Stimulated activated CD8-positive, alpha-beta memory T cell treated with anti-CD3 and anti-CD28 coated beads, Interleukin-4, amount 100 ng/mL, for 24 hours (primary cell): ENCODE measurements at places on chromosomes 7 and 10.

GRCh38 chr7:124937076-124937475 is 7.5 kb upstream of the POT1 start:
- DNase-seq = no peak

DNA sequence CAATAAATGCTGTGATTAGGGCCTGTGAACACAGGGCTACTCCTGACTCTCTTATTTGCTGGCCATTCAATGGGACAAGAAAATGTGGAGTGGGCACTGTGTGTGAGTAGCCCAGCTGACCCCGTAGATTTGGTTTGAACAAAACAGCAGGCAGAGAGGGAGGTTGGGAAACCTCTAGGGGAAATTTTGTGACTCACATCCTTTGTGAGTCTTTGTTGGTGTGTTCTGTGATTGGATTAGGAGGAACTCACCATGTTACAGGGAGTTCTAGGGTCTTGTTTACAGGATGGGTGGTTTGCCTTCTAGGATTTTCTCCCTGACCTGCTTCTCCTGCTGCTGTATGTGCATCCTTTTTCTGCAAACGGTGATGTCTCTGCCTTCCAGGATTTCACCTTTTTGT is 128.3 kb upstream of the MKI67 start:
- DNase-seq = no peak

GRCh38 chr10:35675846-35676245 is 33.8 kb upstream of the FZD8 start:
- no peak for DNase-seq

DNA sequence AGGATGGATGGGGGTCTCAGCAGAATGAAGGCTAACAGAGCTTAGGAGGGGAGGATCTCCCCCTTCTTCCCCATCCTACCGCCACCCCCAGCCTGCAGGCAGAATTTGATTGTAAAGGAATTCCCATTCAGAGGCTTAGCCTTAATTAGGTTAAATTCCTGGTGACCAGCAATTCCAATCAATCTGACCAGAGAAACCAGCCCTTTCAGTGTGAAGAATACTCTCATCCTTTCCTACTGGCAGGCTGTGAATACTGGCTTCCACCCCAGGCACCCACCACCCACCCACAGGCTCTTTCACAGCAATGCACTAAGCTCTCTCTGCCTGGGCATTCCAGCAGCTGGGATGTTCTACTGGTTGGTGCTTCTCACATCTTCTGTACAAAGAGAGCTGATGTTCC is 137.9 kb upstream of the LYZL1 start:
- no peak for DNase-seq

- DNase-seq = no peak
Measured at GRCh38 chr7:82266081-82266480, 177.5 kb downstream of the CACNA2D1 start.

- DNase-seq = no peak
Measured at GRCh38 chr7:115094163-115094562, 172.3 kb downstream of the MDFIC start.

DNA sequence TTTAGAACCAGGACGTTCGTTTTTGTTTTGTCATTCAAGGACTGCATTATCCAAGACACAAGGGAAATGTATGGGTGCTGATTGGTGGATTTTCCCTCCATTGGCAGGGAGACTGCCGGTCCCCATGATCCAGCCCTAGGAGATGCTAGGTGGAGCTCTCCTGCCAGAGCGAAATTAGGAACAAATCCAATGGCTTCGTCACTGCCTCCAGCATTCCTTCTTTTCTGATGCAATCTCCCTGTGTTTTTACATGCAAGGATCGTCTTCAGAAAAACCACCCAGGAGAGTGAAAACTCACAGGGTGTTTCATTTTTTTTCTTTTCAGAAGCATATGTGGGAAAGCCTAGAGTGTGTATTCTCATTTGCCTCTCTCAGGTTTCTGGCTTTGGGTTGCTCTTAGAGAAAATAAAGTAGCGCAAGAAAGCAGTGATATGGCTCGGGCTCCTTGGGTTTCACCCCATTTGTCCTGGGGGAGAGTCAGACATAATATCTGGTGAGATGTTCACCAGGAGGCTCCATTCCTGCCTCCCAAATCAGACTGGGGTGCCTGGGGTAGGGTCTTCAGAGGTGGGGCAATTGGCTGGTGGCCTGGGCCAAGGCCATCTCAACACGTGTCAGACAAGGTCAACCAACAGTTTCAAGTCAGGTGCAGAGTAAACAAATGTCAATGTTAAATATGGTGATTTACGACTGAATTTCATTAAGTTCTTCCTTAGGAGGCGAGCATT is 450.9 kb upstream of the MKI67 start:
- no peak for DNase-seq

- no peak for DNase-seq
Measured at GRCh38 chr7:38195804-38196595, 18.0 kb downstream of the STARD3NL start.

DNA sequence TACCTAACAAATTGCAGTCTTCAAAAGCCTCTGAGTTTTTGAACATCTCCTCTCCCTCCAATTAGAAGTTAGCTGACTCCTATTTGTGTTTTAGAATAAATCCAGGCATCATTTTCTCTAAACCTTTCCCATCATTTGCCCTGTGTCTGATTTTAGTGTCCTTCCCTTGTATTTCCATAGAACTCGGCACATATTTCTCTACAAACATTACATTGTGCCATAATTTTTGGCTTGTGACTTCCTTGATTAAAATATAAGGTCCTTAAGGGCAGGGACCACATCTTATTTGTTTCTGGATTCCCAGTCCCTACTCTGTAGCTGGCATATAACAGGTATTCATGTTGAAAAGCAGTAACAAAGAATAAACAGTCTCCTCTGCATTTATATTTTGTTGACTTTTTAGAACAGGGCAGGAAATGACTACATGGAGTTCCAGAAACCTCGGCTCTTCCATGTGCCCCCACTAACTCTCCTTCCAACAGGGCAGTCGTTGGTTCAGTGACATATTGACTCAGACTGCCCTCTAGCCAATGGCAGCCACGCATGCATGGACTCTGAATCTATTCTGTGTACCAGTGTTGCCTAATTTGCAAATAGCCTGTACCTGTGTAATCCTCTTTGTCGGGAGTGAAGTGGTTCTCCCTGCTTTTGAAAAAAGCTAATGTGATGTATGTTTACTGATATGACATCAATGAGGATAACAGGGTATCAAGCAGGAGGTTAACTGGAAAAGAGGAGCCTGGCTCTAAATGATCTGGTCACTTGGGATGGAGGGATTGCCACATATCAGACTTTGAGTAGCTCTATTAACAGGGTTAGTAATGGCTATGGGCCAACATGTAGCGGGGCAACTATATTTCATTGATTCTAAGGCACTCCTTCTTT is 19.8 kb upstream of the CPN1 start:
- DNase-seq = no peak

DNA sequence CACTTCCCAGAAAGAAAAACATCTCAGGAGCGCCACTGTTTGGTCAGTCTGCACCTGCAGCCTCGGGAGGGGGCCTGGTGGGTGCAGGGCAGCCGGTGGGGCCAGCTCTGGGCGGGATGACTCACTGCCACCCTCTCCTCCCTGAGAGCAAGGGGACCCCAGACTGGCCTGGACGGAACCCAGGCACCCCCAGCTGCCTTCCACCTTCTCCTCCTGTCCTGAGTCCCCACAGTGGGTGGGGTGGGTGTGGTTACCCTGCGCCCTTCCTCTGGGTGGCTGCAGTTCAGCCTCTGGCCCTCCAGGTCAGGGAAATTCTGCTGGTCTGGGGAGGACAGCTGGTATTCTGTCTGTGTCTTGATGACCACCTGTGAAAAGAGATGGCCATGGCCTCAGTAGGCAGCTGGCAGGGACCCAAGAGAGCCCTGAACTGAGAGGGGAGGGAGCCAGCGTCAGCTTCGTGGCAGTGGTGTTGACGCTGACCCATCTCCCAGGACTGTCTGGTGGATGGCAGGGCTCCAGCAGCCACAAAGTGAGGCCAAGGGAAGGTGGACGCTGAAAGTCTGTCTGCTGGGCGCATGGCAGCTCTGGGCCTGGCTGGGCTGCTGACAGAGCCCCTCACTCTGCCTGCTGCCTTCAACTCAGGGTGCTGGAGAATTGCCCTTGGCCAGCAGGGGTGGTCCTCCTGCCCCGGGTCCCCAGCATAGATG is 8.9 kb downstream of the CALY start:
- DNase-seq = no peak

GRCh38 chr7:126569402-126569801 is 683.3 kb downstream of the GRM8 start:
- DNase-seq = no peak

GRCh38 chr7:135650831-135651573 is 11.3 kb upstream of the STMP1 start:
- no peak for DNase-seq

- DNase-seq = no peak
Measured at GRCh38 chr7:151735851-151736402, 141.0 kb downstream of the PRKAG2 start.

- DNase-seq = no peak
Measured at GRCh38 chr7:111352319-111352718, 210.0 kb downstream of the IMMP2L start.

- no peak for DNase-seq
Measured at GRCh38 chr10:110918643-110919348, at the start of gene BBIP1. Gene BBIP1 (minus strand): TSS chr10:110919180. CDS start chr10:110918157, 1,023 bp downstream.

DNA sequence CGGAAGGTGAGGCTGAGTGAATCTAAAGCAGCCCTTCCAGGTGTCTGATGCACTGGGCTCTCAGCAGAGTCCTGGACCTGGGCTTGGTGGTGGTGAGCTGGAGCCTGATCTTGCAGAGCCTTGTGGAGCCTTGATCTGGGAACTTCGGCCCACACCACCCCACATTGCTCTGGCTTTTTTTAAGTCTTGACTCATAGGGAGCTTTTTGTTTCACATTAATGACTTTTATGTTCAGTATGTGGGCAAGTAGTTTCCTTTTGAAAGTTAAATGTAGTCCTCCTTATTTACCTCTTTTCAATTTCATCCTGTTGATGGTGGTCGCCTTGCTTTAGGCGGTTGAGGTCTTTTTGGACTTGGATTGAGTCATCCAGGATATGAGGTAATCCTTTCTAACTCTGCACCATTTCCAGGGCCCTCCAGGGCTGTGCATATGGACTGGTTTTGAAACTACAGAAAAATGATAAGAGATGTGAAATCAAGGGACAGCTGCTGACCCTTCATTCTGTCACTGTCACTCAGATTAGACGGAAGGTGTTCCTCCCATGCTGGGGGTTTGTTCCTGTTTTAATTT is 2.9 kb upstream of the NRAP start:
- DNase-seq = no peak

DNA sequence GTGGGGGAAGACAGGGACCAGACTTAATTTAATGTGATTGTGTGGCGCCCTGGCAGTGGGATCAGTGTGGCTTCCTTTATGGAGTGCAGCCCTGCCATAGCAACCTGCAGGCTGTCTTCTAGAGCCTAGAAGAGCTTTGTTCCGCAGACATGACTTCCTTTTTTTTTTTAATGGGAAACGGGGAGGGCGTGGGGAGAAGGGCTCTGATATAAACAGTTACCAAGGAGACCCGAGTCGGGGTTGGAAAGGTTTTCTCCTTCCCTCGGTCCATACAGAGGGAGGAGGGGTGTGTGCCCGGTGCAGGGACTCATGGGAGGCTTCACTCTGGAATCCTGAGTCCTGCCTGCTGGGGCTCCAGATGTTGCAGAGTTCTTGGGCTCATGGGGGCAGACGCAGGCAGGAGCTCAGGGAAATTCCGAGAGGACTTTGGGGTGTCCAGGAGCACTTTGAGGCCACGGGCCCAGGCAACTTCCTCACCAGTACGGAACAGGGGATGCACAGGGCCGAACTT is 26.9 kb downstream of the TMEM120A start:
- DNase-seq = no peak

DNA sequence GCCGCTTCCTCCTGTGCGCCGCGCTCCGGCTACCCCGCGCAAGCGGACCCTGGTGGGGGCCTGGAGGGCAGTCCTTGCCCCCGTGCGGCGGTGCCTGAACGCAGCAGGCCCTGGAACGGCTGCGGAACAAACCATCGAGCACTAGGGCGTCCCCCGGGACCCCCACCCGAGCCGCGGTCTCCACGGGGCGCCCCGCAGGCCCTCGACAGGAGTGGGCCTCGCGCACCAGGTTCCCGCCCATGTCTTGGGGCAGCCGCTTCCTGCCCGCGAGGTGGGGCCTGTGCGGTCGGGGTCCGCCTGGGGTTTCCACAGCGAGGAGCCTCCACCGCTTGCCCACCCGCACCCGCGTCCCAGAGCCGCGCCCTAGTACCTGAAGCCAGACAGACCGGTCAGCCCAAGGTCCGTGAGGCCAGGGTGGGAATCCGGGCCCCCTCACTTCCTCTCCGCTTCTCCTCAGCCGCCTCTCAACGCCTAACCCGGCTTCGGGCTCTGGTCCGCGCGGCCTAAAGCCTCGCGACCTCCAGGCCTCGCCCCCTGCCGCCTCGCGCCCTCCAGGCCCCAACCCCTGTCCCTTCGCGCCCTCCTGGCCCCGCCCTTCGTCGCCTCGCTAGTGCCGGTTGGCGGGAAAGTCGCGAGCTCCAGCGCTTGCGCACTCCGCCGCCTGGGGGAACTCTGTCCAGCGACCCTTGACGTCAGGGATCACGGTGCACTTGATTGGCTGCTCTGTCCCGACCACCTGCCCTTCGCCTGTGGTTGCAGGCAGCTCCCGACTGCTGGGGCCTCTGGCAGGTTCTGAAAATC is 7.0 kb upstream of the GBX1 start:
- peak; percentile 35 for DNase-seq

DNA sequence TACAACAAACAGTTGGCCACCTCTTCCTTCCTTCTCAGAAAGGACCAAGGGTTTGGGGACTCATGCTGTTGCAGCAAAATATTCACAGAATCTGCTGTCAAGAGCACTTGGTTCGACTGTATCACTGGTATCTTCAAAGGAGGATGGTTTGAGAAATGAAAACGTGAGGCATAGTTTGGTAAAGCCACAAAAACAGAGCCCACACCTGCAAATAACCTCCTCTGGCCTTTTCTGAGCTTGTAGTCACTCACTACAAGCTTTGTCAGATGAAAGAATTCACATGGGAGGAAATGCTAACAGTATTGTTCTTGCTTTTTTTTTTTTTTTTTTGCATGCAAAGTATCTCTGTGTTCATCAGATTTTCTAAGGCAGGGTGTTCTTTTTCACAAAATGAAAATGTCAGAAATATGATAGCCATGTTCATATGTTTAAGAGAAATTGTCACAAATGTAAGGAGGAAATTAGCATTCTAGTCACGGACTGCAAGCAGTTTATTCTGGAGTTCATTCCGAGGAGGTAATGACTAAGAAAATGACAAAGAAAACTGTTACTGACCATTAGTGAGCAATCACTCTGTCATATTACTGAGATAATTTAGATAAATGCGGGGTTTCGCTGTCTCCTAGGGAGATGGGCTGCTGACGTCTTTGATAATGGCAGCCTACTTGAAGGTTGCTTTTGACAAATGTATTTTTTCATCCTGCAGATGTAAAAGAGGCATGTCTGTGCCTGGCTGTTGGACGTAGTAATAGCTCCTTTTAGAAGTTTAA is 117.8 kb upstream of the MYO3A start:
- no peak for DNase-seq

- DNase-seq = no peak
Measured at GRCh38 chr7:149830997-149831740, 7.0 kb upstream of the ZNF862 start.

- DNase-seq = no peak
Measured at GRCh38 chr7:33423646-33424020, 294.3 kb downstream of the BBS9 start.

GRCh38 chr7:86961686-86962085 is 97.8 kb downstream of the ELAPOR2 start:
- no peak for DNase-seq

GRCh38 chr10:19412531-19412930 is 363.9 kb downstream of the MALRD1 start:
- no peak for DNase-seq

- DNase-seq = peak; percentile 16
Measured at GRCh38 chr10:87861566-87861952, 1.8 kb downstream of the KLLN start.

GRCh38 chr10:6667679-6668270 is 87.7 kb upstream of the PRKCQ start:
- DNase-seq = peak; percentile 19
